ENCODE measurements at places on chromosomes 3 and 15.

GRCh38 chr3:140114789-140115080 is 179.8 kb downstream of the CLSTN2 start:
- no peak for DNase-seq

DNA sequence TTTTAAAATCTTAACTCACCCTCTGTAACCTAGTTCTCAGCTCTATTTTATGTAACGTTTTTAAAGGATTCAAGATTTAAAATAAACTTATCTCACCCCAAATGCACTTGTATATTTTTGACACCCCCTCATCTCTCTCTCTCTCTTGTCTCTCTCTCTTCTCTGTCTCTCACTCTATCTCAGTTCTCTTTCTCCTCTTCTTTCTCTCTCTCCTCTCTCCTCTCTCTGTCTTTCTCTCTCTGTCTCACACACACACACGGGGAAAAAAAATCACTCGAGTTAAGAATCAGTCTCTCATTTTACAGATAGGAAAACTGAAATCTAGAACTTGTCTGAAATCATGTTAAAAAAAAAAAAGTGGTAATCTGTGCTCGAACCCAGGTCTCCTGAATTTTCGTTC is 108.5 kb downstream of the LPP start:
- no peak for DNase-seq

GRCh38 chr3:53705774-53706173 is 140.4 kb downstream of the CHDH start:
- DNase-seq: no peak

DNA sequence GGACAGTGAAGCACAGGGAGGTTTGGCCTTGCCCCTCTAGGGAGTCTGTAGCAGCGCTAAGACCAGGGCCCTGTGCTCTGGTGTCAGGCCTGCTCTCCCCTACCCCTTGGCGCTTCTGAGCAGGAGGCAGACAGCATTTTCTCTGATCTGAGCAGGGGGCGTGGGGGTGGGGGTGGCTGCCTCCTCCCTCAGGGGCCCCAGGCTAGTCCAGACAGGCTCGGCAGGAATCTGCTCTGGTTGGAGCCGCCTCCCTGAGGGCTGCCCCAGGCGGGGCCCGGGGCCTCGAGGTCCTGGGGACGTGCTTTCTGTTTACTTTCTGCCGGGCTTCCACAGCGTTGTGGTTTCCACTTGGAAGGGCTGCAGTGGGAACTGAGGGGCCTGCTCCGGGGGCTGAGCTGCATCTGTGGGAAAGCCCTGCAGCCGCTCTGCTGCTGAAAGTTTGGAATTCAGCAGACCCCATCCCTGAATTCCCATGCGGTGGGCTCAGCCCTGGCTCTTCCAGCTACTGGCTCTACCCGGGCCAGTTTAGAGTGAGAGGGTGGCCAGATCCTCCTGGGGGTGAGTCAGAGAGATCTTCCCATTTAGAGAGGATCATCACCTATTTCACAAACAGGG is 105.4 kb downstream of the LINGO1 start:
- no peak for DNase-seq

DNA sequence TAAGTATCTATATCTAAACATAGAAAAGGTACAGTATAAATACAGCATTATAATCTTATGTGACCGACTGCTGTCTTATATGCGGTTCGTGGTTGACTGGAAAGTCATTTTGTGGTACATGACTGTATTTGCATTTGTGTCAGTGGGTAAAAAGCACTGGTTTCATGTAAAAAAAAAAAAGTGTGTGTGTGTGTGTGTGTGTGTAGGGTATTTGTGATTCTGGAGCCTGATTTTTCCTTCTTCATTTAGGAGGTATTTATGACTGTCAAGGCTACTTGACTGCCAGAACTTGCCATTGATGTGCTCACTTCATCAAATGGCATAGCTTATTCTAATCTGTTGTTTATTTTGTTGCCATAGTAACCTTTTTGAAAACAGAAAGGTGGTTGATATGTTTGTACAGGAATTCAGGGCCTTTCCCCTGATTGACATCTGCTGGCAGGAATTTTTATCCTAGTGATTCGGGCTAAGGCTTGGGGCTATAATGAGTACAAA is 63.2 kb downstream of the AKAP13 start:
- peak; percentile 79 for DNase-seq

GRCh38 chr3:52856666-52857065 is 21.8 kb upstream of the MUSTN1 start:
- no peak for DNase-seq

DNA sequence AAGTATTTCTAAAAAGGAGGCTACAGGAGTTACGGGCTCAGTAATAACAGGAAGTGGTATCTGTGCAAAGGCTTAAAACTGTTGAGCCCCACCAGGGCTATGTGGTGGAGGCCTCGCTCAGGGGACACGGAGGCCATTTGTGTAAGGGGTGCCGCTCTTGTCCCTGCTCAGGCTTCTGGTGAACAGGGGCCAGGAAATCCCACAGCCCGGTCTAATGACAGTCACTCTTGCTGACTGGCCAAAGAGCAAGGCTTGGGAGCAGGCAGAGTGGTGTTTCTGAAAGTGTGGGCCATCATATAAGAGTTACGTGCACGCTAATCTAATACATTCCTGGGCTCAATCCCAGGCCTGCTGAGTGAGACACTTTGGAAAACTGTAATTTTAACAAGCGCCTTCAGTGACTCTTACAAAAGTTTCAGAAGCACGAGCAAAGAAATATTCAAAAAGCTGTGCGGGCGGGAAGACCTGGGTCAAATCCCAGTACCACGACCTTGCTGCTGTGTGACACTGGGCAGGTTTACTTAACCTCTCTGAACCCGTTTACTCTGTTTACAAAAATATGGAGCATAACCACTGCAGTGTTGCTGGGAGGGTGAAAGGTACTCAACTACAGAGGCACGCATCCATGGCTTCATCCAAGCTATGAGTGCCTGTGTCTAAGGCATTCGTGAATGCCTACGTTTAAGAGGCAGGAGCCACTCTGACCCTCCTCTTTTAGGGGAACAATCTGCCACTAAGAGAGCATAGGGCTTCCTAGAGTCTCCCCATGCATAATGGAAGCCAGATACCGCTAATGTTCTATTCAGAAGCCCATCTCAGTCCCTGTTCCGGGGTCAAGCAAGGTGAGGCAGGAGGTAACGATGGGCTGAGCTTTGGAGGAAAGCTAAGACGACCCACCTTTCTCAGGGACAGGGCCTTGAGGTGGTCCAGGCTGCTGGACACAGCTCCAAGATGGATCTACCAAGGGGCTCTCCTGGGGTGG is 2.0 kb downstream of the ATP10A start:
- DNase-seq: no peak

GRCh38 chr3:123480428-123480827 is 31.5 kb upstream of the ADCY5 start:
- peak; percentile 21 for DNase-seq

GRCh38 chr3:123880998-123881561 is 3.1 kb downstream of the MYLK start:
- peak; percentile 19 for DNase-seq

GRCh38 chr3:28316226-28316625 is 32.3 kb upstream of the ZCWPW2 start:
- DNase-seq: no peak

GRCh38 chr15:22947101-22948000 is 32.8 kb downstream of the CYFIP1 start:
- DNase-seq: no peak

GRCh38 chr15:64535460-64536243 is 75.3 kb downstream of the ZNF609 start:
- no peak for DNase-seq

DNA sequence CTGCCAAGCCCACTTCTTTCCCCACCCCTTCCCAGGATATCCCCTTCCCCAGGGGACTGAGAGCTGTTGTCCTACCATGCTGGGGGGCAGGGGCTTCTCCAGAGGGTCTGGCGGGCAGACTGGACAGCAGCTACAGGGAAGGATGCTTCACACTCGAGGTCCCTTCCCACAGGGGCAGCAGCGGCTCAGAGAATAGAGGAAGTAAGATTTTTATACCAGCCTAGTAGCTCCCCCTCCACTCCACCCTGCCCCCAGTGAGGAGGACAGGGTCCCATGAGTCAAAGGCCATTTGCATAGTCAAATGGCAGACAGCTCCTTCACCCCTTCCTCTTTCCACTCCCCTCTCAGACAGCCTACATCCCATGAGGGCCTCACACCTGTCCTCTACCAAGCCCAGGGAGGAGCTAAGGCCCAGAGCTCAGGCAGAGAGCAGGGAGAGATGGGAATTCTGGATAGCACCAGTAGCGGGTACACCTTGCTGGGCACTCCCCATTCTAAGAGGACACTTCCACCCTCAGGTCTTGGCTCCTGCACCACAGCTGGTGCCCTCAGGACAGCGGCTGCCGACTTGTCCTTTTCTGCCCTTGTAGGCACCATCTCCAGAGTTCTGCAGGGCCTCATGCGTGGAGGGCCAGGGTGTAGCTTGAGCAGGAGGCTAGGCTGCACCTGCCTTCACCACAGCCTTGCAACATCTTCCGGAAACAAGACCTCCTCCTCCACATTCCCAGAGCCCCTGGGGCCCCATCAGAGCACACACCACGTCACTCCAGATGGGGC is at the start of gene TLR9:
TLR9 (minus strand) TSS at position 194 of the 777 bp plus-strand sequence; CDS start at position 78, 116 bp downstream.
- DNase-seq: peak; percentile 92

- no peak for DNase-seq
Measured at GRCh38 chr3:128494367-128494650, 1.3 kb upstream of the GATA2 start.

GRCh38 chr3:178562143-178562946 is 26.1 kb downstream of the KCNMB2 start:
- no peak for DNase-seq

- DNase-seq: peak; percentile 58
Measured at GRCh38 chr3:101813817-101814440, 34.9 kb downstream of the NXPE3 start.

DNA sequence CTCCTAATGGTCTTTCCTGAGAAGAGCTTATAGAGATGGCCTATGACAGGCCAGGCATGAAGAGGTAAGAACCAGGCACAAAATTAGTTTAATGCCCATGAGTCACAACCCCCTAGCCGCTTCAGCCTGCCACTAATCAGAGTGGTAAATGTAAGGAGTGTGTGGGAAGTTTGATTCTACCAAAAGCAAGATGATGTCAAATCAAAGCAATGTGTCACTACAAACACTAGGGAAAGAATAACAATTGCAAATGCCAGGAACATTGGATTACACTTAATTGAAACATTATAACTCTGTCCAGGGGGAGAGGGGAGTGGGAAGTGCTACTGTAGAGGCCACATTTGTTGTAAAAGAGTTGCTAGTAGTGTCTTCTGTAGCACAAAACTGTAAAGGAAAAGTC is 596.6 kb upstream of the AGTR1 start:
- DNase-seq: no peak

DNA sequence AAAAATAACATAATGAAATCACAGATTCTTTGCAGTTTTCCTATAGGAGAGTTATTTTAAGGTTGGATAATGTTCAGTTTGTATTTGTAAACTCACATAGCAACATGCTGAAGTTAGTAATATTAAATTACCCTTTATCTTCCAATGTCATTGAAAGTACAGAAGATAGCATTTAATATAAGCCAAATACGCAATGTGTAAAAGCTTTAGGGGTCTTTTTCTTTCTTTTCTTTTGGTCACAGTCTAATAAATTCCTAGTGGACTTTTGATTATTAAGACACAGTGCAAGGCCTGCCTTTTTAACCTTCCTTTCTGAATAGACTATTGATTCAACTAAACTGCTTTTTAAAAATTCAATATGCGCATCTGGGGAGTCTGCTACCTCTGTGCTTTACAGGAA is 79.3 kb downstream of the OTOL1 start:
- DNase-seq: no peak

- no peak for DNase-seq
Measured at GRCh38 chr3:172908771-172909270, 158.3 kb downstream of the ECT2 start.

- no peak for DNase-seq
Measured at GRCh38 chr3:134298249-134298648, 47.6 kb upstream of the RYK start.

GRCh38 chr3:194082743-194083636 is 53.0 kb upstream of the HES1 start:
- DNase-seq: no peak

- DNase-seq: no peak
Measured at GRCh38 chr3:9301798-9302197, 52.4 kb upstream of the SRGAP3 start.

DNA sequence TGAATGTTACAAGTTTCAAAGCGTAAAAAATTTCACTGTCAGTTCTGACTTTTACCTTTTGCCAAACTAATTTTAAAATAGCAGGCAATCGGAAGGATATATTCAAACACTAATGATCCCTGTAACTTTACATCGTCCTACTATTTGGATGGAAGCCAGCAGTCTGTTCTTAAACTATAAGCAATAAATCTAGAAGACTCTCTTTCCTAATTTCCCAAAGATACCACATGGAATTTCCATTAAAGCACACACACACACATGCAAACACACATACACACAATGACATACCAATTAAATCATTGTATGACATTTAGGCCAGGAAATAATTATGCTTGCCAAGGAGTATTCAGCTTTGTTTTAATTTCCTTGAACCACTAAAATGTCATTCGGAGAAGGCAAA is 32.0 kb downstream of the IL17RD start:
- DNase-seq: no peak

DNA sequence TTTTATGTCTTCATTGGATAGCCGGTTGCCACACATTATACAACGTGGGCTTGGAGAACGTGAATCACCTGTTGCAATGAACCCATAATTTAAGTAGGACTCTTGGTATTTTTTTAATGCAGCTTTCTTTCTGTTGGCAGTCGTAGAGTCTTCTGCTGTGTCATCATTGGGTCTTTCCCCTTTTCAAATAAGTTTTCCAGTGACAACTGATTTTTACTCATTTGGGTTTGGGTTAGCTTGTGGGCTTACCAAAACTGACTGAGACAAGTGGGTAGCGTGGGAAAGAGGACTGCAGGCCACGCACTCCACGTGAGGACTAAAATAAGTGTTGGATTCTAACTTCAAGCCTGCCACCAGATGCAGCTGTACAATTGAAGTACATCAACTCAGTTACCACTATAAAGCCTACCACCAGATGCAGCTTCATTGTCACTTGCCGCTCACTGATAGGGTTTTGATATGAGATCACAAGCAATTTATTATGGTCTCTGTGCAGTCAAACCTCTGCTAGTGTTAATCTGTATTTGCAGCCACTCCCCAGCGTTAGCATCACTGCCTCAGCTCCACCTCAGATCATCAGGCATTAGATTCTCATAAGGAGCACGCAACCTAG is 6.4 kb upstream of the CAPN7 start:
- DNase-seq: no peak

GRCh38 chr3:147795418-147795817 is 386.3 kb downstream of the ZIC1 start:
- no peak for DNase-seq

- DNase-seq: peak; percentile 72
Measured at GRCh38 chr3:149245738-149246451, 24.3 kb upstream of the CP start.
